ENCODE measurements at places on chromosomes 16 and 17.

DNA sequence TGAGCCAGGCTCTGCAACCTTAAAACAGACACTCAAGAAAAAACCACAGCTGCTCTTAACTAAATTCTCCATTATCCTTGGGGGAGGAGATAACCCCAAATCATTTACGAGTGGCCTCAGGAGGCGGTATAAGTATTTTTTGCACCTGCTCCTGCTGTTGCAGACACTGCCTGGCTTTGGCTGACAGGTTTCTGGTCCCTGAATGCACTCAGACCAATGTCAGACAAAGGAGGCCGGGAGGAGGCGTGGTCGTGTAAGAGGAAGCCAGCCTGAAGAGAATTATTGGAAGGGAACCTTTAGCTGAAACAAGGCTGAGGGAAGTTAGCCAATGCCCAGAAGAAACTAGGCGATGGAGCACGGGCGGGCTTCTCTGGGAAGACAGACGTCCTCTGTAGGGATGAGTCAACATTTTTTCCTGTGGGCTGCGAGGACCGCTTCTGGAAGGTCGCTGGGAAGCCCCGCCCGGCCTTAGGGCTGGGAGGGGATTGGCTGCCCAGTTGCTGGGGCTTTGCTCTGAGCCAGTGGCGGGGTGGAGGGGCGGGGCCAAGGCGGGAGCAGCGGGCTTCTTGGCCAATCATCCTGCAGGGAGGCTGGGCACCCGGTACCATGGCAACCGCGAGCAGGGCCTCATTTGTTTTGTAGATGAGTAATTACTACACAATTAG lies 82.3 kb downstream of the CCDC182 start:
- peak; percentile 97 for DNase-seq

GRCh38 chr16:57865746-57866528 lies 63.6 kb upstream of the KIFC3 start:
- no peak for DNase-seq

DNA sequence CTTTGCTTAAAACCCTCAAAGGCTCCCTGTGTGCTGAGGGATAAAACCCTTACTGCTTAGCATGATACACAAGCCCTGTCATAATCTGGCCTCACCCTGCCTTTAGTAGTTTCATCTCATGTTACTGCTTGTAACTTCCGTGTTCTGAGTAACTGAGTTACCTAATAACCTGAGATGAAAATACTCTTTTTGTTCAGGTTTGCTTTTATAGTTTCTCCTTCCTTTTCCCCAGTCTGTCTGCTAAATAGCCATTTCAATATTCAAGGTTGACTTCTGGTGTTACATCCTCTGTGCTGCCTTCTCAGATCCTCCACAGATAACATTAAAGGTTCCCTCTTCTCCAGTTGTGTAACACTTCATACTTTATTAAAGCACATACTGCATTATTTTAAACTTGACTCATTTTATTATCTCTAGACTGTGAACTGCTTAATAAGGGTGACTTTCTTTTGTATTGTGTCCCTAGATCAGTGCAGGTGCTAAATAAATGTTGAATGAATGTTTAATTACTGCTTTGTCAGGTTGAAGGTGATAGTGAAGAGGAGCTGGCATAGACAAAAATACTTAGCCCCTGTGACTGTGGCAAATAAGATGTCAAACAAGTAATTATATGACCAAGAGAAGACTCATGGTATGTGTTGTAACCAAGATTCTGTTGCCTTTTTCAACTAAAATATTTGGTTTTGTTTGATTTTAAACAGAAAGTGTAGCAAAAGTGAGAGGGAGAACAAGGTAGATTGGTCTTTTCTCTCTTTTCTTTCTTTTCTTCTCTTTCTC lies 47.8 kb downstream of the NFAT5 start:
- no peak for DNase-seq

DNA sequence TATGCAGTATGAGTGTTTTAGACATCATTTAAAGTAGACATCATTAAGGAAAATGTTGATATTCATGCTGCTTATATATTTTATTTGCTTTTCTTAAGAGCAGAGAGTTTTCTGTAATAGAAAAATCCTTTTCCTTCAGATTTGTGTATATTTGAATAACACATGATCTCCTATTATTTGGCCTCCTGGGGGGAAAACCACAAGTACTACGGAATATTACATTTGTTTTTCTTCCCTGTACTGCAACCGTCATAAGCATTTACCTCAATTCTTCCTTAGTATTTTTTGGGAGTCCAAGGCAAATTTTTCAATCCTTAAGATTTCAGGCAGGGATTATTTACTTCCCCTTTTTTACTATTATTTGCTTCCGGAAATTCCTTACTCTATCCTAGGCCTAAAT lies 6.0 kb downstream of the RSPRY1 start:
- DNase-seq: peak; percentile 58

DNA sequence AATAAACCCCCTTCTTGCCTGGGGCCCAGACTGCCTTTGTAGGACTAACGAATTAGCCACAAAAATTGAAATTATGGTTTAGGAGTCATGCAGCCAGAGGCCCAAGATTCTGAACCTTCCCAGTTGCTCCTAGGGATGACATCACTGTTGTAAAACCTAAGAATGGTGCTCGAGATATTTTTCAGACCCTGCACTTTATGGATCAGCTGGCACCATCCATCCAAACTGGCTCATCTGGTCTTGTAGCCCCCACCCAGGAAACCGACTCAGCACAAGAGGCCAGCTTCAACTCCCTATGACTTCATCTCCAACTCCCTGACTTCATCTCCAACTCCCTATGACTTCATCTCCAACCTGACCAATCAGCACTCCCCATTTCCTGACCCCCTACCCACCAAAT lies 10.9 kb upstream of the EVPL start:
- DNase-seq: no peak

DNA sequence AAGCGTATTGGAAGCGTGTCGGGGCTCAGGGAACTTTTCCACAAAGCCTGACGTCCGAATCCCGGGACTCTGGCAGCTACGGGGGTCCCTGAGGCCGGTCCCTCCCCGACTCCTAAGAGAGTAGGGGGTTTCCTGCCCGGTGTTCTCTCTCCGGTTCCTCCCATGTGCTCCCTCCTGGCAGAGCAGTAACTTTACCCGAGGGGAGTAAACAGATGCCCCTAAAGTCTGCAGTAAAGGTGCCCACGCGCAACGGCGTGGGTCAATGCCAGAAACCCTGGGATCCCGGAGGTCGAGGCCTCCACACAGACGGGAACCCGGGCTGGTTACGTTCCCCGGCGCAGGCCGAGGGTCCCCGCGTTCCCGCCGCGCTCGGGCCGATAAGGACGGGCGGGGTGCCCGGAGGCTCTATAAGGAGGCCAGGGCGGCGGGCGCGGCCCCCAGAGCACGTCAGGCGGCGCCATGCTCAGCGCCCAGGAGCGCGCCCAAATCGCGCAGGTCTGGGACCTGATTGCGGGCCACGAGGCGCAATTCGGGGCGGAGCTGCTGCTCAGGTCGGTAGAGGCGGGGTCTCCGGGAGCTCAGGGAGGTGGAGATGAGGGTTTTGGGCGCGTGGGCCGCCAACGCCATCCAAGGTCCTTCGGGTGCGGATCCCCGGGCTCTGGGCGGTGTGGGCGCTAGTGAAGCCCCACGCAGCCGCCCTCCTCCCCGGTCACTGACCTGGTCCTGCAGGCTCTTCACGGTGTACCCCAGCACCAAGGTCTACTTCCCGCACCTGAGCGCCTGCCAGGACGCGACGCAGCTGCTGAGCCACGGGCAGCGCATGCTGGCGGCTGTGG lies at the start of gene HBM:
TSS of gene HBM (plus strand) at position 440 of the 836 bp plus-strand sequence. CDS start at position 460, 20 bp downstream.
- DNase-seq: no peak

DNA sequence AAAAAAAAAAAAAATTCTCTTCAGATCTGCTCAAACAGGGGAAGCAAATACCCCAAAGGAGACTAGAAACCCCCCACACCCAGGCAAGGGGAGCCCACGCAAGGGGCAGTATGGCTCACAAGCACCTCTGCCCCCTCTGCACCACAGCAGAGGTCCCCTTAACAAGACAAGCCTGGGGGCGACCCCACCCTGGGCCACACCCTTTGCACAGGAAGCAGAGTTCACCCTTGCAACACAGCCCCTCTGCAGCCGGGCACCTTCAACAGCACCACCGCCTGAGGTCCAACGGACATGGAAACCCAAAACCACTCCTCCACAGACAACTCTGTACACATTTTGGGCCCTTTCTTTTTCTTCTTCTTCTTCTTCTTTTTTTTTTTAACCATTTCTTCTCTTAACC lies 12.8 kb downstream of the AXIN1 start:
- DNase-seq: no peak

DNA sequence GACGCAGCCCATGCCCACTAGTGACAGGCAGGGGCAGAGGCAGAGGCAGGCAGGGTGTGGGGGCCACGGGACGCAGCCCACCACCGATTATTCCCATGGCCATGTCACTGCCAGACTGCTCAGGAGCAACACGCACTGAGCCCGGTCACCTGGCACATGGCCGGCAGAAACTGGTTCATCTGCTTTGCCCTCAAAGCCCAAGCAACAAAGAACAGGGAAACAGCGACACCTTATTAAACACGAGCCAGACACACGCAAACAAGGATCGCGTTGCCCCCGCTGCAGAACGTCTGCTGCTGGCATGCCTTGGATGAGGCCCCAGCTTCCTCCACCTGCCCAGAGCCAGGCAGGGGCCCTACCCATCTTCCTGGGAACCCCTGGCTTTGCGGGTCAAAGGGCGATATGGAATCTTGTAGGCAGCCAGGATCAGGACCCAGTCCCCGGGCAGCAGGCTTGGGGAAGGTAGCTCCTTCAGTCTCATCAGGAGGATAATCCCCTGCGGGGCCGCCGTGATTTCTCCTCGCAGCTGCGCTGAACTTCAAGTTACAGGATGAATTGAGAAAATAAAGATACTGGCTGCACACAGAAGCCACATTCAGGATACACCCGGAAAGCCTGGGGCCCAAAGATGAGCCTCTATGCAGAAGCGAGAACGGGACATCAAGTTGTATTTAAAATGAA lies 4.8 kb downstream of the TBC1D16 start:
- no peak for DNase-seq

GRCh38 chr17:60874772-60875171 lies 197.1 kb downstream of the BCAS3 start:
- DNase-seq: no peak

DNA sequence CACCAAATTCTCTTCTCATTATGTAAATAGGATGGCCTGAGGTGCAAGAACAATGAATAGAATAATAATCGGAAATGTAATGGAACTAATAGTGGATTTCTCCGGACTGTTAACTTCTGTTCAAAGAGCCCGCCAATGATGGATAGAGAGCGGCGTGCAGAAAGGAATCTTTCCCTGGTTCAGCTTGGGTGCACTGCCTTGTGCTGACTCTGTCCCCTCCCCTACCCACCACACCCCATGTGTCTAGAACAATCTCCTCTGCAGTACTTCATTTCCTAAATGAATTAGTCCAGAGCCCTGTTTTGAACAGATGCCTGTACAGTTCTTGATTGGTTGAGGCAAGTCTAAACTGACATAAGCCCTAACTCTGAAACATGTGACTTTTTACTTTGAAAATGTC lies 125.4 kb downstream of the CDH13 start:
- no peak for DNase-seq

GRCh38 chr16:22008215-22009059 lies 526 bp downstream of the MOSMO start:
- no peak for DNase-seq

DNA sequence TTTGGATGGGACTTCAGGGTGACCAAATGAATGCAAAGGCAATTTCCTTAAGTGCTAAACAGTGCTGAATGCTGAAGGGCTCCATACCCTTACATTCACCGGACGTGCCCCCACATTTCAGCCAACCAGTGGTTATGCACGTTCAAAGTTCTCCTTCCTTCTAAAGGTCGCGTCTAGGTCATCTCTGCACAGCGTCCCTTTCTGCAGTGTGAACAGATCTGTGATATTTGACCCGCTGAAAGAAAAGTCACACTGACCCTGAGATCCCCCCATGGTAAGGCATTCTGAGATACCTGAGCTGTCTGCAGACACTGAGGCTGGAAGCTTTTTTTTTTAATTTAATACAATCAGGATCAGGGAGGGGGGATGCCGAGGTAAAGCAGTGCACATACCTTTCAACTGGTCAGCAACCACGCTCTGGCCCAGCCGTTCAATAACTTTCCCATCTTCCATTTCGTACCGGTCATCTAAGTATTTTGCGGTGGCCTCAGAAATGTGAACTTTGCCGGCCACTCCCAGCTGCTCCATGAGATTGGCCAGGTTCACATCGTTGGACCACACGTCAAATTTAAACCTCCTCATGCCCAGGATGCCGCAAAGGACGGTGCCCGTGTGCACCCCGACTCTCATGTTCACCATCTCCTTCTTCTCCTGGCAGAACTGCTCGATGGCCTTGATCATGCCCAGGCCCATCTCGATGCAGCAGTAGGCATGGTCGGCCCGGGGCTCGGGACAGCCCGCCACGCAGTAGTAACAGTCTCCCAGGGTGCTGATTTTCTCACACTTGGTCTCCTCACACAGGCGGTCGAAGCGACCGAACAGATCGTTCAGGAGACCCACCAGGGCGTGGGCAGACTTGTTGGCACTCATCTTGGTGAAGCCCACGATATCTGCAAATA lies 2.6 kb downstream of the ADCY9 start:
- DNase-seq: no peak

GRCh38 chr17:15278380-15278779 lies 13.3 kb upstream of the PMP22 start:
- DNase-seq: no peak

GRCh38 chr16:79613009-79613408 lies 12.5 kb upstream of the MAF start:
- DNase-seq: no peak

DNA sequence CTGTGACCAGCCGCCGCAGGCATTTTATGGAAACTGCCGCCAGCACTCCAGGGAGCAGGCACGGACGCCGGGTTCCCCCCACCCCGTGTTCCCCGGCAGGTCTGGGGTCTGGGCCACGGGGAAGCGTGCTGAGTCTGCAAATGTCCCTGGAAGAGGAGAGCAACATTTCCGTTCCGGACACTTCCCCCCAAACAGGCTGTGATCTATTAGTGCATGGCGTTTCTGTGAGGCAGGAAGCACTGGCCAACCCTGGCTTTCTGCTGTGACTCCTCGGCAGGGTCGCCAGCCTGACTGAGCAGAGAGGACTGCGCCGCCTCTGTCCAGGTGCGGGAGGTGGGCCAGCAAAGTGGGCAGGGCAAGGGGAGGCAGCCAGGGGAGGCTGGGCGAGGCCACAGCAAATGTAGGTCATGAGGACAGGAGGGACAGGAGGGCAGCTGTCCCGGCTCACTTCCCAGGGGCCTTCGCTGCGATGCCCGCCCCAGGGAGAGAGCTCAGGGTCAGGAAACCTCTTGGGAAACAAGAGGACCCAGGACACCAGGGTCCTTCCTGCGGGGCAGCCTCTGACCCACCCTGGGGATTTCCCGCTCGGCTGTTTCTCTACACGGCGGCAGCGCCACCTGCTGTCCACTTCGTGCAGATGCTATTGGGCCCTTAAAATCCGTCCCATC lies 9.5 kb downstream of the FOXF1 start:
- DNase-seq: no peak
